ENCODE measurements at places on chromosomes 12 and 14.
A peak's percentile ranks its signal among the peaks of the same experiment; 100 is the strongest.

DNA sequence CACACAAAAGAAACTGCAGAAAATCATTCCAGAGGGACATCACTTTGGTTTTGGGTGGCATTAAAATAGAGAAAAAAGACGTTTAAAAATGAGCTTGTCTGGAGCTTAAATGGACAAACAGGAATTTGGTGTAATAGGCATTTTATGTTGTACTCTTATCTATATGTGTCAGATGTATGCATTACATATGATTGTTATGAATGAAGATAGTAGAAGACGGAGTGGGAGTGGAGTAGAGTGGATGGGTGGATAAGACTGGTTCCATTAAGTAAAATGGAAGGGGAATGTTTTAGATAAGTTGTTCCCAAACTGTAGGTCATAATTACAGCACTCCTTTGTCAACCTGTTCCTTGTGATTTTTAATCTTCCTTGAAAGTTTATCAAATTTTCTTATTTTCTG lies 1.9 kb downstream of the CCDC91 start:
- H3K36me3 ChIP-seq, result peaks cover 11% of the 10 kb centered on the region
- H3K27me3 ChIP-seq, result no peaks in the 10 kb centered on the region
- H3K4me1 ChIP-seq, result peaks cover 39% of the 10 kb centered on the region
- H3K4me3 ChIP-seq, result peak overlapping the region; percentile 91

GRCh38 chr12:57548488-57548887 lies 1.4 kb upstream of the KIF5A start:
- no peak for DNase-seq
- peaks cover 47% of the 10 kb centered on the region for H3K4me1 ChIP-seq
- H3K4me3 ChIP-seq, result peak overlapping the region; percentile 19
- H3K27ac ChIP-seq, result no peak overlapping the region
- peaks cover 4% of the 10 kb centered on the region for H3K36me3 ChIP-seq
- H3K27me3 ChIP-seq, result peaks cover 15% of the 10 kb centered on the region

GRCh38 chr14:21106176-21106497 lies 5.3 kb downstream of the TMEM253 start:
- H3K27ac ChIP-seq, result no peak overlapping the region
- H3K27me3 ChIP-seq, result peaks cover 2% of the 10 kb centered on the region
- peaks cover 39% of the 10 kb centered on the region for H3K4me1 ChIP-seq
- peaks cover 1% of the 10 kb centered on the region for H3K36me3 ChIP-seq
- H3K4me3 ChIP-seq, result no peak overlapping the region
- no peak for DNase-seq

GRCh38 chr12:108697905-108698304 lies 33.4 kb downstream of the CORO1C start:
- H3K36me3 ChIP-seq, result peaks cover 33% of the 10 kb centered on the region
- H3K27me3 ChIP-seq, result no peaks in the 10 kb centered on the region
- peaks cover 50% of the 10 kb centered on the region for H3K4me1 ChIP-seq
- H3K4me3 ChIP-seq, result no peak overlapping the region
- H3K27ac ChIP-seq, result no peak overlapping the region

GRCh38 chr12:80598004-80598606 lies 109.3 kb upstream of the MYF6 start:
- H3K27me3 ChIP-seq, result no peaks in the 10 kb centered on the region
- H3K4me1 ChIP-seq, result no peaks in the 10 kb centered on the region
- no peak for DNase-seq
- no peaks in the 10 kb centered on the region for H3K36me3 ChIP-seq

GRCh38 chr12:13472690-13473089 lies 276.2 kb downstream of the EMP1 start:
- H3K27ac ChIP-seq, result no peak overlapping the region
- no peaks in the 10 kb centered on the region for H3K36me3 ChIP-seq
- no peak overlapping the region for H3K4me3 ChIP-seq
- H3K27me3 ChIP-seq, result peaks cover 5% of the 10 kb centered on the region
- no peaks in the 10 kb centered on the region for H3K4me1 ChIP-seq

DNA sequence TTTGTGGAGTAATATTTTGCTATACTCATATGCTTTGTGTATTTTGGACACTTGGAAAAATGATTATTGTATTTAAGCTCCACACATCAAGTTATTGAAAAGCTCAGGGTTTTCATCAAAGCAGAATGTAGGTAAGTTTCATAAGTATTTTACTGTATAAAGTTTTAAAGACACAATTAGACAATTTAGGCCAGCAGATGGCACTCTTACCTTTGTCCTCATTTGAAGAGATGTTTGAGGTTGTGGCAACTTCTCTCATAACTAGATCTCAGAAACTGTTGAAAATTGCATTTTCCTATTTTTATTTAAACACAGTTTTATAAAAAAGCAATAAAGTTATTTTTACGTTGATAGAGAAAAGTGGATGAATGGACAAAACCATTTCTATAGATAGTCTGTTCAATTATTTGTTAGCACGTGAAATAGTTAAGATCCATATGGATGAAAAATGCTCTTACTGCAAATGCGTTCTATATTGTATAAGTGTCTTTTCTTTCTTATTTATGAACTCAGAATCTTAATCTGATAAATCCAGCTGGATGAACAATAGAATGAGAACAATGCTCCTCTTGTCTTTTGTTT lies 300.0 kb downstream of the AEBP2 start:
- no peak for DNase-seq
- no peak overlapping the region for H3K27ac ChIP-seq
- no peak overlapping the region for H3K4me3 ChIP-seq
- peaks cover 18% of the 10 kb centered on the region for H3K27me3 ChIP-seq
- no peaks in the 10 kb centered on the region for H3K4me1 ChIP-seq

GRCh38 chr14:69398818-69399210 lies 322 bp downstream of the SLC39A9 start:
- peaks cover 58% of the 10 kb centered on the region for H3K4me1 ChIP-seq
- H3K36me3 ChIP-seq, result peaks cover 46% of the 10 kb centered on the region
- H3K27me3 ChIP-seq, result no peaks in the 10 kb centered on the region
- H3K27ac ChIP-seq, result peak overlapping the region; percentile 98
- DNase-seq, result no peak

DNA sequence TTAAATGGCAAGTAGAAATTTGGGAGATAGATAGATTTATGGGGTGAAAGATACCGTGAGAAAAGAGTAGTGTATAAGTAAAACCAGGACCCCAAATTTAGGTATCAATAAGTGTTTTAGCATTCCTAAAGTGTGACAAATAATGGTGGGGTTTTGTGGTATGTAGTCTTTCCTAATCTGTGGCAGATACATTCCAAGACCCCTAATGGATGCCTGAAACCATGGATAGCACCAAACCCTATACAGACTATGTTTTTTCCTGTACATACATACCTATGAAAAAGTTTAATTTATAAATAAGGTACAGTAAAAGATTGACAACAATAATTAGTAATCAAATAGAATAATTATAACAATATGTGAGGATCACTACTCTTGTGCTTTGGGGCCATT lies 14.4 kb upstream of the TCP11L2 start:
- peaks cover 24% of the 10 kb centered on the region for H3K4me1 ChIP-seq
- H3K27ac ChIP-seq, result no peak overlapping the region
- no peak for DNase-seq
- H3K4me3 ChIP-seq, result no peak overlapping the region

GRCh38 chr12:19110221-19110940 lies 19.2 kb upstream of the PLEKHA5 start:
- H3K4me3 ChIP-seq, result no peak overlapping the region
- H3K27ac ChIP-seq, result no peak overlapping the region
- H3K36me3 ChIP-seq, result no peaks in the 10 kb centered on the region
- no peaks in the 10 kb centered on the region for H3K4me1 ChIP-seq

- no peaks in the 10 kb centered on the region for H3K4me1 ChIP-seq
- H3K27me3 ChIP-seq, result no peaks in the 10 kb centered on the region
- no peak for DNase-seq
- H3K4me3 ChIP-seq, result no peak overlapping the region
Measured at GRCh38 chr14:45715946-45716345, 462.9 kb upstream of the MIS18BP1 start.

GRCh38 chr12:39459027-39459434 lies 16.1 kb upstream of the KIF21A start:
- no peaks in the 10 kb centered on the region for H3K4me1 ChIP-seq
- no peak overlapping the region for H3K4me3 ChIP-seq
- DNase-seq, result no peak
- H3K36me3 ChIP-seq, result peaks cover 2% of the 10 kb centered on the region
- H3K27ac ChIP-seq, result no peak overlapping the region
- H3K27me3 ChIP-seq, result no peaks in the 10 kb centered on the region

GRCh38 chr12:82817368-82817767 lies 130.7 kb downstream of the TMTC2 start:
- no peak overlapping the region for H3K4me3 ChIP-seq
- no peaks in the 10 kb centered on the region for H3K36me3 ChIP-seq
- H3K27me3 ChIP-seq, result no peaks in the 10 kb centered on the region
- H3K27ac ChIP-seq, result no peak overlapping the region

- no peak for DNase-seq
- H3K27ac ChIP-seq, result no peak overlapping the region
- H3K36me3 ChIP-seq, result no peaks in the 10 kb centered on the region
- no peaks in the 10 kb centered on the region for H3K27me3 ChIP-seq
- no peak overlapping the region for H3K4me3 ChIP-seq
- no peaks in the 10 kb centered on the region for H3K4me1 ChIP-seq
Measured at GRCh38 chr14:53389202-53389601, 236.1 kb upstream of the DDHD1 start.

DNA sequence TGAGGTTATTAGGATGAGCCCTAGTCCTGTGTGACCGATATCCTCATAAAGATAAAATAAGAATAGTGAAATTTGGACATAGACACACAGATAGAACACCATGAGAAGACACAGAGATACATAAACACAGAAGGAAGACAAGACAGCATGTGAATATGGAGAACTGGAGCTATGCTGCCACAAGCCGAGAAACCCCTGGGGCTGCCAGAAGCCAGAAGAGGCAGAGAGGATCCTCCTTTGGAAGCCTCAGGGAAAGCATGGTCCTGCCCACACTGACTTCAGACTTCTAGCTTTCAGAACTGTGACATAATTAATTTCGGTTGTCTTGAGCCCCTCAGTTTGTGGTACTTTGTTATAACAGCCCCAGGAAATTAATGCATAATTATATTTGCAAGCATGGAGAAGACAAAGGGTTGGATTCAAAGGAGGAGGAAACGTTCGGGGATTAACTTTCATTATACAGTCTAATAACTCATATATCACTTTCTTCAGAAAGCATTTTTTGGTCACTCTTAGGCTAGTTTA lies 1501.8 kb upstream of the FLRT2 start:
- H3K27ac ChIP-seq, result no peak overlapping the region
- H3K4me3 ChIP-seq, result no peak overlapping the region
- no peaks in the 10 kb centered on the region for H3K4me1 ChIP-seq
- no peak for DNase-seq
- H3K27me3 ChIP-seq, result no peaks in the 10 kb centered on the region

DNA sequence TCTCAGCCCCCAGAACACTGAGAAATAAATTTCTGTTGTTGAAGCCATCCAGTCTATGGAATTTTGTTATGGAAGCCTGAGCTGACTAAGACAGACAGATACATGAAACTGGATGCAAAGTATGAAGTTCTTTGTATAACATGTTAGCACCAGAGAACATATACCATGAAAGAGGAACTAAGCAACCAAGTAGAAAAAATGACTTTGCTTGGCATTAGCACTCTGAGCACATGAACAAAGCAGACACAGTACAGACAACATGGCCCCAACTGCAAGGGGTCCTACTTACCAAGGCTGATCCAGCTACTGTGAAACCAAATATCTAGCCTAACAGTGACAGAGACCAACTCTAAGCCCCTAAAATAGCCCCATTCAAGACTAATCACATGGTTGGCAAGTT lies 13.8 kb downstream of the EXOC5 start:
- no peak overlapping the region for H3K4me3 ChIP-seq
- H3K27ac ChIP-seq, result no peak overlapping the region
- H3K36me3 ChIP-seq, result peaks cover 18% of the 10 kb centered on the region
- no peak for DNase-seq
- H3K4me1 ChIP-seq, result peaks cover 9% of the 10 kb centered on the region
- H3K27me3 ChIP-seq, result no peaks in the 10 kb centered on the region

GRCh38 chr12:72610342-72610741 lies 338.2 kb downstream of the TRHDE start:
- H3K4me3 ChIP-seq, result no peak overlapping the region
- no peaks in the 10 kb centered on the region for H3K36me3 ChIP-seq
- no peaks in the 10 kb centered on the region for H3K4me1 ChIP-seq

DNA sequence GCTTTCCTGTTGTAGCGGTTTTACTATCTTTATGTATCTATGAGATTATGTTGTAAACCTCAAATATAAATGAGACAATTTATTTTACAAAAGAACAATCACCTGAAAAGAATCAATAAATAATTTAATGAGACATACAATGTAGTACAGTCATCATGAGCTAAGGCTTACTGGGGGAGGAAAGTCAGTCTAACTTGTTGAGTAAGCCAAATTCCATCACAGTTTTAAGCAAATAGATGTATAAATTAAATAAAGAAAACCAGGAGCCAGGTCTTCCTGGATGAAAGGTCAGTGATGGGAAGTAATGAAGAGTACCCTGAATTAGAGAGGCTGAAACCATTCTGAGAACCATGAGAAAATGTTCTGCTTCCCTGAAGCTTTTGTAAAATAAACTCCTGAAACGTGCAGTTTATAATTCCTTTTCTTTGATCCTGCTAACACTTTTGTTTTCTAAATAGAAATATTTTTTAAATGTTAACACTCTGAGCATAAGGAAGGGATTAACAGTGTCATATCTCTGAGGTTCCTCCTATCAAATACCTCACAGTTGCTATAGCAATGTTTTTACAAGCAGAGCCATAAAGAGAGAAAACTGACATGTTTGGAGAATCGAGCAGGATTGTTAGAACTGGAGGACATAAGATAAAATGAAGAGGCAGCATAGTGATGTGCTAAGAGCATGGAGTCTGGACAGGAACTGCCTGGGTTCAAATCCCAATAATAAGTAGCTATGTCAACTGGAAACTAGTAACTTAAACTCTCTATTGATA lies 444.9 kb upstream of the FOXG1 start:
- no peak for DNase-seq
- no peak overlapping the region for H3K4me3 ChIP-seq
- no peaks in the 10 kb centered on the region for H3K36me3 ChIP-seq
- no peaks in the 10 kb centered on the region for H3K4me1 ChIP-seq

DNA sequence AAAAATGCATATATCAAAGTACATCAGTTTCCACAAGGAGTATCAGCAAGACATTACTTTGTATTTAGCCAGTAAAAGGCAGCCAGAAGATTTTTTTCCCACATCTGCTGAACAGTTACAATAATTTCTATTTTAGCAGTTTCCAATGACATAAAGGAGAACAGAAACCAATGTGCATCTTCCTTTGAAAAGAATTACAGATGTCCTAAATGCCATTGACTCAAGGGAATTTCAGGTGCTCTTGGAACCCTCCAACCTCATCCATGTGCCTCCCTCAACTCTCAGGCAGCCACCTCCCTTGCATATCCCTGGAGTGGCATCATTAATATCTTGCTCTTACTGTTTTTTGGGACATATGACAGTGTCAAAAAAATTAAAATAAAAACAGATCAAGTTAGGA lies 62.2 kb upstream of the ST8SIA1 start:
- no peak for DNase-seq
- H3K27me3 ChIP-seq, result no peaks in the 10 kb centered on the region
- H3K4me3 ChIP-seq, result peak overlapping the region; percentile 9
- peak overlapping the region; percentile 76 for H3K27ac ChIP-seq

DNA sequence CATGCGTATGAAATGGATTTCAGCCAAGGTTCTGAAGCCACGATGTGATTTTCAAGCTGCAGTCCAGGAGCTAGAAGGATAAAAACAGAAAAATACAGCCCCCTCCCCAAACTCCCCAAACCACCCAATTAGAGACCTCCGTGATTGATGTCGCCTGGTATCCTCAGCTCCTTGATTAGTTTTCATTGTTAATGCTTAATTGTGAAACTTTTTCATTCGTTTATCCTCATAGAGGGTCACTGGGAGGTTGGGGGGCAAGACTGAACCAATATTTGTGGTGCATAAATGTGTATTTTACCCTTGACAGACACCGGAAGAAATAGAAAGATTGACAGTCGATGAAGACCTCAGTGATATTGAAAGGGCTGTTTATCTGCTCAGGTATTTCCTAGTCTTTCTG lies 1.6 kb downstream of the PPP4R4 start:
- H3K27ac ChIP-seq, result peak overlapping the region; percentile 81
- H3K27me3 ChIP-seq, result peaks cover 44% of the 10 kb centered on the region
- DNase-seq, result no peak
- peak overlapping the region; percentile 83 for H3K4me3 ChIP-seq

All from activated T-helper 1 cell treated with anti-CD3 and anti-CD28 coated beads, Interleukin-12 subunit alpha, Interleukin-12 subunit beta, Interleukin-2, Interleukin-4 antibody, amounts not matched to agents 30 ng/mL and 10 ng/mL and 1 ng/mL, durations not matched to agents 14 hours and 24 hours and 36 hours (primary cell).